ENCODE measurements at places on chromosomes 6 and 20.

DNA sequence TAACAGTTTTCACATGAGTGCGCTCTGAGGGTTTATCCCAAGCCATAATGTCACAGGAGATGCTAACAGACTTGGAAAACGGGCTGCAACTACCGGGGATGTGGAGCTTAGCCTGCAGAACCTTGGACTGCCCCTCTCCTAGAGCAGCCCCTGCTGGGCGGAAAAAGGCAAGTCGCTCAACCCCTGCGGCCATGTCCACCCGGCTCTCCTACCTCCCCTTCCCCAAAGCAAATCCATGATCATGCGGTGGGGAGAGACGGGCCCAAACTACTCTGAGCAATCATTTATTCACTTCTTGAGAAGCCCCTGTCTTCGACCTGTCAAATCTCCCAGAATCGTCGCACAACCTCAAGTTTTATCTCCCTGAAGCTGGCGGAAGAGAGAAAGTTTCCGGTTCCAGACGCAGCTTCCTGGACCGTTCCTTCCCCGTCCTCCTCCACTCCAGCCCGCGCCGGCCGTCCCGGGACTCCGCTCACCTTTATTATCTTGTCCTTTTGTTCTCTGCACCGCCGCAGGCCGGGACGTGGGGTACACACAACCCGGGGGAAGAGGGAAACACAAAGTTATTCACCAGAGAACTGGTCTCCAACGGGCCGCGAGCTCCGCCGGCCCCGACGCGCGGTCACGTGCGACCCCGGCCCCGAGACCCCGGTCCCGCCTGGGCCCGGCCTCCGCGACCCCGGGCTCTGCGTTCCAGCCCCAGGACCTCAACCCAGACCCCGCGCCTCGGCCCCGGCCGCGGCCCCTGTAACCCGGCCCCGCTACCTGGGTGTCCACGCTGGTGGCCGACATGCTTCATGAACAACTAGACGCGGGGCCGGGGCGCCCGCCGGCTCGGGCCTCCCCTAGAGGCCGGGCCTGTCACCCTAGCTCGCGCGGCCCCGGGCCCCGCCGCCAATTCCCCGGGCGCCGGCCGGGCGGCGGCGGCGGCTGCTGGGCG, 560 bp downstream of the YTHDF1 start:
- DNase-seq, result peak; percentile 75

- DNase-seq, result no peak
Measured at GRCh38 chr6:170448751-170449630, 104.1 kb downstream of the PSMB1 start.

- DNase-seq, result no peak
Measured at GRCh38 chr20:9498322-9498721, 16.1 kb upstream of the LAMP5 start.

DNA sequence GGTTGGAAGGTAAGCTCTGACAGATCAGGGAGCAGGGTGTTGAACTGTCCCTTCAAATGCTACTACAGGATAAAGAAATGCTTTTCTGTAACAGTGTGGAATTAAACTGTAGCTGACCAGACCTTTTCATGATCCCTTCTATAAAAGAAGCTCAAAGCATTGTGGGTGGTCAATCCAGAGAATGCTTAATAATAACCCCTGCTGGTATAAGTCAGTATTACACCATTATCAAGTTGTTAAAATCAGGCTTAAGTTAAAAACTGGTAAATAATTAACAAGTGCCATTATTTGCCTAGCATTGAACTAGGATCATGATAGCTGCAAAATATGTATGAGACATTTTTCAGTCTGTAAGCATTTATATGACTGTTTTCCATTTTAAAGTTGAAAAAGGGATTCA, 468.9 kb downstream of the PKHD1 start:
- no peak for DNase-seq

DNA sequence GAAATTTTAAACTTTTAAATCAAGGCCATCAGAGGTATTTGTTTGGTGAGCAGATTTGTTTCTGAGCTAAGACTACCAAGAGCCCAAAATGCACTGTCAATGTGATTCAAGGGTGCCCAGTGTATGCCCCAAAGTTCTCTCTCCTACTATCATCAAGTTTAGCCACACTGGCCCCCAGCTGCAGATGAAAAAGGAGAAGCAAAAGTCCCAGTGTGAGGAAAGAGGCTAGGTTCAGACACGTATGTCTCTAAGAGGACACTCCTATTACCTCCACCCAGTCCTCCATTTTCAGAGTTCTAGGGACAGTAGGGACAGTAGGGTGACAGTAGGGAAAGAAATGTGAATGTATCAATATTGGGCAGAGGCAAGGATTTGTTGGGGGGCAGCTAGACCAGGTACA, 230.8 kb downstream of the CD83 start:
- no peak for DNase-seq

GRCh38 chr20:19624221-19624965, 133.7 kb upstream of the RIN2 start:
- no peak for DNase-seq

DNA sequence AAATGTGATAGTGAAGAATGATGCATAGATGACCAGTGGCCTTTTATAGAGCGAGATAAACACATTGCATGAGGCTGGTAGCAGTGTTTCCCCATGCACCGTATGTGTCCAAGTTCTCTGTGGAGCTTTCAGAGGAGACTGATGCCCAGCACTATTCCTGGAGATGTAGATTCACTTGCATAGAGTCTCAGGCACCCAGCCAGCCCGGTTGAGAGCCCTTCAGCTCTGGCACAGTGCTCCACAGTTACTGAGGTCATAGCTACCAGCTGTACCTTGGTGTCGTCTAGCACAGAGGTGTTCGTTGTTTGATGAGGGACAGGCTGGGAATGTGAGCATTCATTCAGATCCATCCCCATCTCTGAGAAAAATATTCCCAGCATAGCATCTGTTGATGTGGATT, 328.9 kb downstream of the FARS2 start:
- DNase-seq, result no peak

- no peak for DNase-seq
Measured at GRCh38 chr20:10715035-10715434, 41.2 kb upstream of the JAG1 start.

DNA sequence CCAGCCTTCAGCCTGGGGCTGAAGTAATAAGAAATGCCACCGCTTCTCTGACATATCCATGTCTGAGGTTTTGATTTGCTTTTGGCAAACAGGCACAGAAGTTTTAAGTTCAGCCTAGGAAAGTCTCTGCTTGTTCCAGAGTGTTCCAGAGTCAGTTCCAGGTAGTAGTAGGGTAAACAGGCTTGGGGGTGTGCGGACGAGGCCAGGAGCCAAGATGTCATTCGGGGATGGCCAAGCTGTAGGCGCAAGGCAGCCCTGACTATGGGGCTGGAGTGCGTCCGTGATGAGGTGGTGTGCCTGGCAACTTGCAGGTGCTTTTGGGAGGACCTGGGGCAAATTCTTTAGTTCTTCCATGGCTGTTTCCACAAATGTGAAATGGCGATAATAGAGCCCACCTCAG, 60.3 kb downstream of the IRF4 start:
- no peak for DNase-seq

GRCh38 chr6:36290668-36291620, 21.1 kb downstream of the PNPLA1 start:
- peak; percentile 55 for DNase-seq

GRCh38 chr6:35562060-35562459, 49.4 kb upstream of the TULP1 start:
- DNase-seq, result no peak
